ENCODE measurements at places on chromosomes 4 and X.
A peak's percentile ranks its signal among the peaks of the same experiment; 100 is the strongest.

- DNase-seq: no peak
These were observed 162.8 kb downstream of the PPP1R2C start for GRCh38 chrX:42615161-42615563.

DNA sequence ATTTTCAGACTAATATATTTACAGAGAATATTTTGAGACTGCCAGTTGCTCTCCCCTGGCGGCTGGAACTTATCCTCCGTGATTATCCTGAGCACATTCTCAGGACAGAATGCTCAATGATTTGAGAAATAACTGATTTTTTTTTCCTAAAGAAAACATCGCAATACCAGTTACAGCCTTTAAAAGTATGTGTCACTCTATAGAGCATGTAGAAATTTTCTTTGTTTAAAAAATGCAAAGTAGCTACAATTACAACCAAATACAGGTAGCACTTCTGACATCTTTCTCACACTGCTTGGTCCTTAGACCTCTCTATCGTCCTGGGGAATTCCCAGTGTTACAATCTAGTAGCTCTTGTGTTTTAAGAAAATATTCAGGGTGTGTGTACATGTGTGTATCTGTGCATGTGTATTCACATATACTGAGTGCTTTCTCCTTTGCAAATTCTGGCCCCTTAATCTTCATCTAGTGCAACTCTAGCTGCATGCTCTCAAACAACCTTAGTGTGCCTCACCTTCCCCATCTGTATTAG is 13.8 kb downstream of the APBB2 start:
- DNase-seq: no peak

GRCh38 chr4:76811604-76812412 is 86.1 kb downstream of the SOWAHB start:
- no peak for DNase-seq

DNA sequence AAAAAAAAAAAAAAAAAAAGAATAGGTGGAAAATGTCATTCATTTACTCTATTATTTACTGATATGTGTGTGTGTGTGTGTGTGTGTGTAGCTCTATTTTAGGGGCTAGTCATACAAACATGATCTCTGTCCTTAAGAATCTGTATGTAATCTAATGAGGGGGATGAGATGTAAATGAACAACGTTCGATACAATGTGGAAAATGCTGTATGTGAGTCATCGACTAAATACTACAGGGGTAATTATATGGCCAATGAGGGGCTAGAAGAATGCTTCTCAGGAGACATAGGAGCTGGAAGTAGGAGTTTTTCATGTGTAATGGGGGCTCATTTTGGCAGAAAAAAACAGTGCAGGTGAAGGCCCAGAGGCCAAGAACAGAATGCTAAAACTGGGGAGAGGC is 41.9 kb downstream of the LEF1 start:
- DNase-seq: no peak

GRCh38 chr4:153468587-153468986 is 2.4 kb downstream of the TMEM131L start:
- DNase-seq: no peak

DNA sequence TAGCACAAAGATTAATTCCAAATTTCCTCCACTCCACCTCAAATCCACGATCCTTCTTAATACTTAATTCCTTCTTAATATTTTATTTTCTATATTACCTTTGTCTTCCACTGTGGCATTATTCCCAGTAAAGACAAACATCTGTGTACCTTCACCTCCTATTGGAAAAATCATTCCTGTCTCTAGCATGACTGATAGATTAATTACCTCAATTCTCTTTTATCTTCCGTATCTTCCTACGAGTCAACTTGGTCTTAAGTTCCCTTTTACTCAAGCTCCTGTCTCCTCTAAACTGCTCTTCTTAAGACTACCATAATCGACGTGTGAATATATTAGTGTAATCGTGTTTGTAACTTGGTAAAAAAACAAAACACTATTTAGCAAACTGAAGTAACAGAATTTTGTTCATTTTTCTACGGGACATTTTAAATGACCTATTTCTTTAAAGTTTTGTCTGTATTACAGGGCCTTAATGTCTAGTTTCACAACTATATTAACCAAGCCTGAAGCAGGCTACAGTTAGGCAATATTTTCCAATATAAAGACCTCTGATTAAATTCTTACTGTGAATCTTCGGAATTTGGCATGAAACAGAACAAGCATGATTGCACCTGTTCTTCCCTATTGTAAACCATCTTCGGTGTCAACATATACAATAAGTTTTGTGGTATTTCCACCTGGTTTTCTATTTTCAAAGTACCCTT is 1.1 kb upstream of the USP38 start:
- no peak for DNase-seq

- no peak for DNase-seq
These were observed 706 bp downstream of the CHIC1 start for GRCh38 chrX:73563738-73564068.

DNA sequence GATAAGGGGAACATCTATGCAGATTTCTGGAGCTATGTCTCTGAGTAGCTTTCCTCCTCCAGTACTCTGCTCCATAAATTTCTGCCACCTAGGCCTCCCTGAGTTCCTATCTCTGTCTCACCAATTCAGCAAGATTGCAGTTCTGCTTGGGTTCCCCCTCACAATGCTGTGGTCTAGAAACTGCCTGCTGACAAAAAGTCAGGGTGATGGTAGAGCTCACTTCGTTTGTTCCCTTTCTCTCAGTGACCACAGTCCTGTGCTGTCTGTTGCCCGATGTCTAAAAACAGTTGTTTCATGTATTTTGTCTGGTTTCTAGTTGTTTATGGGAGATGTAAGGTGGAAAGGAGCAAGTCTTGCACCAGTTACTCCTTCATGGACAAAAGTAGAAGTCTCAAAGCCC is 41.1 kb downstream of the AMMECR1 start:
- no peak for DNase-seq

DNA sequence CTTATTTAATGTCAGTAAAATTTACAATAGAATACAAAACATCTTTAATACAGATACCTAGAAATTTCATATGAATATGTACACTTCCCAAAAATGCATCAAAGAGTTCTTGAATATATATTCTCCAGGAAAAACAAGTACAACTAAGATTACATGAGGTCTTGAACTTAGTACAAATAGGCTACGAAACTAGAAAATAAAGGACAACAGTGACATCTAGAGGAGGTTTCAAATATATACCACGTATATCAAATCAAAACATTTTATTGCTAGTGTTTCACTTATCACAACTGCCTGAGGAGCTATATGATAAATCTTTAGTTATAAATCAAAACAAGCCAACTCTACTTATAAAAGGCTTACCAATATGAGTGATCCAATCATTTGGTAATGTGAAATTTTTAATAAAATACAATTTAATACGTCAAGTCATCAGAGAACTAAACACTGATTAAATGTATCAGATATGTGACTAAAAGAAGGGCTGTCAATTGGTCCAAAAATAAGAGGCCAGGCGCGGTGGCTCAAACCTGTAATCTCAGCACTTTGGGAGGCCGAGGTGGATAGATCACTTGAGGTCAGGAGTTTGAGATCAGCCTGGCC is 36.6 kb downstream of the ANAPC10 start:
- DNase-seq: peak; percentile 53

GRCh38 chr4:120084327-120084726 is 17.7 kb upstream of the MAD2L1 start:
- no peak for DNase-seq

GRCh38 chr4:22202975-22203710 is 254.6 kb upstream of the KCNIP4 start:
- DNase-seq: no peak

Measured in CD4-positive, CD25-positive, alpha-beta regulatory T cell (primary cell).